ENCODE measurements at places on chromosomes 3 and 15.

- no peak for DNase-seq
These were observed 31.8 kb downstream of the GPR176 start for GRCh38 chr15:39888243-39888642.

DNA sequence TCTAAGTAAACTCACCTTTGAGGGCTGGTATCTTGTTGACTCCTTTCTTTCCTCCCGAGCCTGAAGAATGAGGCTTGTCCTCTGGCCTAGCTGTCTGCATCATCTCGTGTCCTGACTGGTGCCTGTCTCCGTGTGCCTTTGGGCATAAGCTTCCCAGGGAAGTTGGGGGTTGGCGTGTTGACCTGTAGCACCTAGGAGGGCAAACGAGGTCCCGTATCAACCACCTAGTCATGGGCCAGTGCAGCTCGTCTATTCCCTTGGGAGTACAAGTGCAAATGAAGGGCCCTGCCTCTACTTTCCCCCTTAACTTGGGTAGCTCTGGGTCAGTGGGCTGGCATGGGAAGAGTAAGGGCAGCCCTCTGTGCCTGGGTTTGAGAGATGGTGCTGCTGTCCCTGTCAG, 8.7 kb downstream of the TEX264 start:
- DNase-seq, result no peak

DNA sequence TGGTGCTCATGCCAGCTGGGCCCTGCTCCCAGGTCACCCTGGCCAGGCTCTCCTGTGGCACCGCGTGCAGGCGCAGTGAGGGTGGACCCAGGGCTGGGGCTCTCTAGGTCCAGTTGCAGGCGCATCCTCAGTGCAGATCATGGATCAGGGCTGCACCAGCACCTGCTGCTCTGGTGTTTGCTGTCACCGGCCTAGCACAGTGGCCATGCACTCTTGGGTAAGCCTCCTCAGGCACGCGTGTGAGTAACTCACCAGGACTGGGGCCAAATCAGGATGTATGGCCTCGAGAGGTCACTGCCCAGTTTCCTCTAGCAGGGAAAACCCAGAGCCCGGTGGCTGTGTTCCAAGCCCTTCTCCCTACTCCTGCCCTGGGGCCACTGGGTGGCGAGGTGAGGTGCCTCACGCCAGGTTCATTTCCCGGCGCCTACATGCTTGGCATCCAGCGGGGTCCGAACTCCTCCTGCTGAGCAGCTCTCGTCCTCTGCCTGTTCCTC, 45.5 kb upstream of the SLC41A3 start:
- no peak for DNase-seq

DNA sequence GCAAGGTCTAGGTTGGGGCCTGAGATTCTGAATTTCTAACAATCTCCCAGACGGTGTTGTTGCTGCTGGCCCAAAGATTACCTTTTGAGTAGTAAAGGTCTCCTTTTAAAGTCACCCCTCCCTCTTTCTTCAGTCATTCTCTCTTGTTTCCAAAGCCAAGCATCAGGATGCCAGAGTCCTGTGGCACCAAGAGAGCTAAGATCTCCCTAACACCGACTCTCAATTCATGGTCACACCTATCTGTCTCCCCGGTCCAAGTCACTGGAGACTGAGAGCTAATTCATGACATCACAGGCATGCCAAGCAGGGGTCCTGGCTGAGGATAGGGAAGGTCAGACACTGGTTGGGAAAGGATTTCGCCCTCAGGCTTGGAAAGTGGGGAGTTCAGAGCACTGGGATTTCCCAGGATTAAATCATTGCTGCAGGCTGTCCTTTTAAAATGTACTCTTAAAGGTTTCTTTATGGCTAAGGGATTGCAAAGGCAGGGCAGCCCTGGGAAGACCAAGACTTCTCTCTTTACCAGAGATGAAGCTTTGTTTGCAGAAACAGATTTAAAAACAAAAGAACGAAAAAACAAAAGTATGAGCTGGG, 7.3 kb downstream of the SHOX2 start:
- DNase-seq, result no peak

DNA sequence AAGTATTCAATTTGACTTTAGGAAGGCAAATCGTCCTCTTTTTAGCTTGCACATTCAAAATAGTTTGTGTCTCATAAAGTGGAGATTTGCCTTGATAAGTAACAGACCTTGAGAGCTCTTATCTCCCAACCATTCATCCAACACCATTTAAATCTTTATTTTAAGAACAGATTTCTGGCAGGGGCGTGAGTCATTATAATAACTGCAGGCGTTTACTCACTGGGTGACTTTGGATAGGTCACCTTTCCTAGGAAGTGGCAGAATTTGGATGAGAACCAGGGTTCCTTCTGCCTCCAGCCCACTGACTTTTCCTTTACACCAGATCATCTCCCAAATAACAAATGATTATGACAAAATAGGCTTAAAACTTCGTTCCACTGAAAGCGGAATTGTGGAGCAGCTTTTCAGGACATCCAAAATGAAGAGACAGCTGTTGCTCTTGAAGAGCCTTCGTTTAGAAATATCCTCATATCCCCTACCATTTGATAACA, 5.0 kb downstream of the LMCD1 start:
- no peak for DNase-seq

DNA sequence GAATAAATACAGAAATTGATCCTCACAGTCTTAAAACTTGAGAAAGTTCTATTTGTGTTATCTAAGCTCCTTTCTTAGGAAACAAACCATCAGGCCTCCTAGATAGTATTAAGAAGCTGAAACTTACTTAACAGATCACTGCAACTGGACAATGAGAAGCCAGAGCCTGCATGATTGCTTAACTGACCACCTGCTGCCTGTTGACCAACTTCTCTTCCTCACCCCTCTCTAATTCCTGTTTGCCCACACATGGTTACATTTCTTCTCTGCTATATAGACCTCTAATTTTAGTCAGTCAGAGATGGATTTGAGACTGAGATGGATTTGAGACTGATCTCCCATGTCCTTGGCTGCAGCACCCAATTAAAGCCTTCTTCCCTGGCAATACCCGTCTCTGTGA, 13.5 kb downstream of the CCPG1 start:
- DNase-seq, result no peak

DNA sequence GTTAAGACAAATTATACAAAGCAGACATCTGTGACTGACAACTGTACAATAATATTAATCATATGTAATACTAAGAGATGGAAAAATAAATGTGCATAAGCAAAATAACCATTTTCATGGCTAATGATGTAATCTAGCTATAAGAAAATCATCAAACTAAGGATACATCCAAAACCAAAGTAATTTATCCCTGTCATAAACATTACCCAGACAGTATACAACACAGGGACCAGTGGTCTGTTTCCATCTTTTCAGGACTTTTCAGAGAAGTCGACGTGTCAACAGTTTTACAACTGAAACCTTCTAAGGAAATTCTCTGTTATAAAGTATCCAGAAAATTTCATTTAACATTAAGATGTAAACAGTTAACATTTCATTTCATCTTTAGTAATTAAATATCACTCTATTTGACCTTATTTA, 11.0 kb downstream of the THBS1 start:
- no peak for DNase-seq

- no peak for DNase-seq
These were observed 58.3 kb downstream of the CACNA1D start for GRCh38 chr3:53552730-53553129.

DNA sequence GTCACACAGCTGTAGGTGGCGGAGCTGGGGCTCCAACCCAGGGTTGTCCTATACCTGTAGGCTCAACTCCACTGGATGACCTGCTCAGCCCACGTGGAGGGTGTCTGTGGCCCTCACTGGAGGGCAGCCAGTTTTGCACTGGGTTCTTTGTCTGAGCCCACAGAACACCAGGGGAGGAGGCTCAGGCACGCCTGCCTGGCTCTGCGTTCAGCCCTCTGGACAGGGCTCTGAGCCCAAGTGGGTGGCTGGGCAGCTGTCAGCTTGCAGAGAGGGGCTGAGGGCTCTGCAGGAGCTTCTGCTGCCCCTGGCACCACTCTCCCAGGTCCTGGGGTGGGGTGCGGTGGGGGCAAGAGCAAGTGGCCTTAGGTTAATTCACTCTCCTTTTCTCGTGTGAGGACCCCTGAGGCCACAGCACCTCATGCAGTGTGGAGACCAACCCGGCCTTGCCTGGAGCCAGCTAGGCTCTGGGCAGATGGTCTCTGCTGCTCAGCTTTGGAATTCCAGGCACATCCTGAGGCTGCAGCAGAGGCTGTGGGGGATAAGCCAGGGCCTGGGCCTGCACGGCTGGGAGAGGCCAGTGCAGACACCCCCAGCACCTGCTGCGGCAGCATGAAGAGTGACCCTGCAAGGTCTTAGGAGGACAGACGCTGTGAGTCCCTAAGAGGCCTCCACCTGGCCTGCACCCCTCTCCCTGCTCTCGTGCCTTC, 23.5 kb downstream of the DUSP7 start:
- no peak for DNase-seq

GRCh38 chr15:41939986-41940385, 32.4 kb downstream of the EHD4 start:
- no peak for DNase-seq

DNA sequence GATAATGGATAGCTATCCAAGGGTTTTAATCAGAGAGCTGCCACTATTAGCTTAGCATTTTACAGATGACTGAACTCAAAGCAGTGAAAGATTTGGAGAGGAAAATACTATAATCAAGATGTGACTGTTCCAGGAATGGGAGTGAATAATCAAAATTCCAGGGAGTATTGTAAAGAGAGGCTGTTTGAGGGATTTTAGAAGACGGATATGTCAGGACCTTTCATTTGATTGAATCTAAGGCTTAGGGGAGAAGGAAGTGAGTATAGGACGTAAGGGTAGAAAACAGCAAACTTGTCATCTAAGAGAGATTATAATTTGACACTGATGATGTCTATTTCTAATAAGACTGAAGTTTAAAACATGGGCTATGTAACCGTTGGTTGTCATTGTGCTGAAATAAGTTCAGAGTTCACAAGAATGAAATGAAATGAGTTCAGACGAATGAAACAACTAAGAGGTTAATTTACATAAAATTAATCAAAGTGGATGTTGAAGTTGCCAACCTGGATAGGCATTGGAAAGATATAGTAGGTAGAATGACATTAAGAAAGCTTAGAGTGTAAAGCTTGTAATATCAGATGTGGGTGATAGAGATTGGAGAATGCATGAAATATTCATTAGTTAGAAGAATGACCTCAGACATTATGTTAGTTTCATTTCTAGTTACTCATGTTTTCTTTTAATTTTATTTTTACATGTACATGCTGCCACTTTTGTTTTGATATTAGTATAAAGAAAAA, 842.8 kb downstream of the SI start:
- no peak for DNase-seq

DNA sequence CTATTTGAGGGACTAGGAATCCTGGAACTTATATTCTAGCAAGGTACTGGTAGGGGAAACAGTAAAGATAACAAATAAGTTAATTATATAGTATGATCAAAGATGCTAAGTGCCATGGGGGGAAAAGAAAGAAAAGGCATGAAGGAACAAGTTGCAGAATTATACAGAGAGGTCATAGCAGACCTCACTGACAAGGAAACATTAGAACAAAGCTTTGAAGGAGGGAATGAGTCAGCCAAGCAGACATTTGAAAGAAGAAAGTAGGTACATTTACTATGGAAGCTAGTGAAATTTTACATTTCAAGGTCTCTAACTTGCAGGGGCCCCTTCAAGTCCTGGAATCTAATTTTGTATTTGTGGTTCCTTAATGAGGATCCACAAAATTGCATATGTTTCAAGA, 57.2 kb upstream of the TIPARP start:
- DNase-seq, result no peak
